ENCODE measurements at places on chromosomes 6 and 20.

DNA sequence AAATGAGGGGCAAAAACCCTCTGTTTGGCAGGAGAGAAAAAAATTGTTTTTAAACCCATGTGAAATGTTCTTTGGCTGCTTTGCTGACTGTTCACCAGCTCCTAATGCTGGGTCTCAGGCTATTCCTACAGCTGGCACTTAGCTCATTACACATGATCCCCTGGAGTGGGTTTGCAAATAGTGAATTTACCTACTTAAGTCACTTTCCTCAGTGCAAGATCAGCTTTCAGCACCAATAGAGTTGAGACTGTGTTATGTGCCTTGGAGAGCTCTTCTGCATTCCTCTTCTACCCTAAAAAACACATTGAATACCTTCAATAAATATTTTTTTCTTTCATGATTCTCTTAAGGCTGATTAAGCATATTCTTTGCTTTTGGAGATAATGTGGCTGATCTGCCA, 58.4 kb upstream of the PRDM1 start:
- DNase-seq: no peak

GRCh38 chr6:46367354-46368168, 123.7 kb downstream of the RCAN2 start:
- no peak for DNase-seq

DNA sequence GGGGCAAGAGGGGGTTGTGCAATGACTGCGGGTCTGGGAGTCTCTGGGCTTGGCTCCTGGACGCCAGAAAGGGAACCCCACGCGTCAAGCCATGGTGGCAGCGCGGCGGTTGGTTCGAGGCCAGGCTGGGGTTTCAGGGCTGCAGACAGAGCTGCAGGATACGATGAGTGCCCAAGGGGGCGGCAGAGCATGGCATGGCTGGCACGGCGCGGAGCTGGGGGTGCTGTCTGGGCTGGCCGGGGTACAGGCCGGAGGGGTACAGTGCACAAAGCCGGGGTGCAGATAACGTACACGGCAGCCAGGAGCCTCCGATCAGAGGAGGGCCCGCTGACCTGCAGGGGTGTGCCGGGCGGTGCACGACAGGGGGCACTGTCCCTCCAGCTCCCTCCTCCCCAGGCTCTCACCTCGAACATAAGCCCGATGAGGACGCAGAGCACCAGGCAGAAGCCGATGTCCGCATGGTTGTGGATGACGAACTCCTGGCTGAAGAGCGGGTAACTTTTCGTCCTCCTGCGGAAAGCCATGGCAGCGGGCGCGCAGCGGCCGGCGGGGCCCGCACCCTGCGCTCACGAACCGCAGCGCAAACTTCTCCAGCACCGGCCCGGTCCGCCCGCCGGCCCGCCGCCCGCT, 353 bp downstream of the TRAM2 start:
- peak; percentile 38 for DNase-seq

- no peak for DNase-seq
Observed at GRCh38 chr20:25288291-25289181, 40.7 kb downstream of the PYGB start.

GRCh38 chr20:5033566-5033965, 32.3 kb upstream of the SLC23A2 start:
- no peak for DNase-seq

DNA sequence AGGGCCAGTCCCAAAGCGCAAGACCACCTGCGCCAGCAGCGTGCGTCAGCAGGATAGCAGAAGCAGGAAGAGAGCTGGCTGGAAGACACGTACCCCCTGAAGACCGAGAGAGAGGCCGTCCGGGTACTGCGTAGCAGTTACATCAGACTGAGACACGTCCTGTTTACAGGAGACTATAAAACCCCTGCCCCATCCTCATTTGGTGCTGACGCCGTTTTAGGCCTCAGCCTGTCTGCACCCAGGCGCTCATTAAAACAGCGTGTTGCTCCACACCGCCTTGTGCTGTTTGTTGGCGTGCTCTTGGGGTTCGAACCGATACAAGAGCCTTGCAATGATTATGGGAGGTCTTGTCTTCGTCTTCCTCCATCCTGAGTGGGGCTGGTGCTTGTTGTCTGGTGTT, 31.8 kb upstream of the ULBP3 start:
- no peak for DNase-seq

DNA sequence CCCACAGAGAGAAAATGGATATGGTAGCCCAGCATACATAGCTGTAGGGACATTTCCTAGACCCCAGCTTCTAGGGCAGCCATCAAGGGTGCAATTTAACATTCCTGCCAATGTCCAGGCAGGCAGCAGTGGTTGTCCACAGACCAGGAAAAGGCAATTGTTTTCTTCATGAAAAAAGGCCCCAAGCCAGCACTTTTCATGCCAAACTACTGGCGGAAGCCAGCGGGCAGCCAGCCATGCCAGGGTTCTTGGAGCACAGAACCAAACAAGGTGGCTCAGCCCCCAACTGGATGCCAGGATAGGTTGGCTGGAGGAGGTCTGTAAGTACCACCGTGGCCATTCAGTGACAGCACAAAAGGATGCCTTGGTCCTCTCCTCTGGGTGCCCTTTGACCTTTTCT, 94.6 kb downstream of the BANF2 start:
- no peak for DNase-seq

DNA sequence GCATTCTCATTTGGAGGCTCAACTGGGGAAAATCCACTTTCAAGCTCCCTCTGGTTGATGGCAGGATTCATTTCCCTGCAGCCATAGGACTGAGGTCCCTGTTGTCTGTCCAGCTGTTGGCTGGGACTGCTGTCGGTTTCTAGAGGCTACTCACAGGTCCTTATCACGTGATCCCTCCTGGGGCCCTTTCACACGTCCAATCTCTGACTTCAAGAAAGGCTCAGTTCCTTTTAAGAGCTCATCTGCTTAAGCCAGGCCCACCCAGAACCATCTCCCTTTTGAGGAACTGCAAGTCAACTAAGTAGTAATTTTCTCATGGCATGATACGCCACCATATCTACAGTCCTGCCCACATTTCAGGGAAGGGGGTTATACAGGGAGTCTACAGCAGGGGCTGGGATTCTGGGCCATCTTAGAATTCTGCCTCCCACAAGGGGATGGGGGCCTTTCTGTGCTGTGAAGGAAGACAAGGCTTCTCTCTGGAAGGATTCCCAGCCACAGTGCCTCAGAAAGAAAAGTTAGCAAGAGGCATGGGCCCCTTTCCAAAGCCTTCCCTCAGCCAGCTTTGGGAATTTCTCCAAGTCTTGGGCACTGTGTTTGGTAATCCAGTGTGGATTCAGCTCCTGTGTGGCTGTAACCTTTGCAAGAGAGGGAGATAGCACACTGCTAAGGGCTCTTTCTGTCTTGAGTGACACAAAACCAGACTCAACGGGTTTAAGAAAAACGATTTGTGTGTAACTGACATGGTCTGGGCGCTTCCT, 66.4 kb downstream of the CTCFL start:
- no peak for DNase-seq

DNA sequence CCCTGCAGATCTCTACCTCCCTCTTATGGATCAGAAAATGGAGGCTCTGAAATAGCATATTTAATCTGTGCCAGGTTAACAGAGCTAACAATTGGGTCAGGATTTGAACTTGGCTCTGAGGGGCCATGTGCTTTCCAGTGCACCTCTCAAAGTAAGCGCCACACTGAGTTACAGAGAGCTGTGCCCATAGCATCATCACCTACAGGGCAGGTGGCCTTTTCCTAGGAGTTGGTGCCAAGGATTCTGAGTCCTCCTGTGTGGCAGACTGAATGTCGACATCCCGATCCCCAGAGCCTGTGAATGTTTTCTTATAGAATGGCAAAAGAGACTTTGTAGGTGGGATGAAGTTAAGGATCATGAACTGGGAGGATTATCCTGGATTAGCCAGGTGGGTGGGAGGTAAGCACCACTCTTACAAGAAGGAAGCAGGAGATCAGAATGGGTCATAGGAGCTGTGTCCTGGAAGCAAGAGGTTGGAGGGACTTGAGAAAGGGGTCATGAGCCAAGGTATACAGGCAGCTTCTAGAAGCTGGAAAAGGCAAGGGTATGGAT, 68.0 kb upstream of the TBC1D7 start:
- no peak for DNase-seq

DNA sequence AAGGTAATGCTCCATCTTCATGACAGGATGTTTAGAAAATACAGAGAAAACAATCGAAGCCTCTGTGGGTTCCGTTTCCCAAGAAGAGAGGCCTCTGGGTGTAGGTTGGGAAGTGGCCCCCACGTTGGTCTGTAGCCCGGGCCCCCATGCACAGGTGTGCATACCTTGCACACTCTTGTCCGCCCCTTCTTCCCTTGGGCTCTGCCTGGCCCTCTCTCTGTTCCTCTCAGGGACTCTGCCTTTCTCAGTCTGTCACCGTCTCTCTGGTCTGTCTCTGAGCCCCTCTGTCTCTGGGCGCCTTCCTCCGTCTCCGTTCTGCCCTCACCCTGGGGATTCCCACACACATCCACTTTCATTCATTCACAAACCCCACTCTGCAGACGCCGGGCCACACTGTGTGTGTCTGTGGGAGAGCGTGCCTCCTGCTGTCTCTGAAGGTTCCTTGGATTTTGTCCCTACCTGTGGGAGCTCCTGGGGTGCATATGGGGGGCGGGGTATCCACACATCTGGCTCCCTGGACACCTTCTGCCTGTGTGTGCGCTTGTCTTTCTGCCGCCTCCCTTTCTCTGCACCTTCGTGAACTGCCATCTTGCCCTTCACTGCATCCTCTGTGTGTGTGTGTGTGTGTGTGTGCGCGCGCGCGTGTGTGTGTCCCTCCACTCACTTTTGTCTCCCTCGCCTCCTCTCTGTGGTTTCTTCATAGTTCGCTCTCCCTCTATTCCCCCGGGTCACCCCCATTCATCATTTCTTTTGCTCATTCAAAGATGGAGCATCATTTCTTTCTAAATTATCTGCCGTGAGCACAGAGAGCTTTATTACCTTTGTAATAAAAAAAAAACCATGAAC, 75.3 kb downstream of the SRC start:
- DNase-seq: no peak

DNA sequence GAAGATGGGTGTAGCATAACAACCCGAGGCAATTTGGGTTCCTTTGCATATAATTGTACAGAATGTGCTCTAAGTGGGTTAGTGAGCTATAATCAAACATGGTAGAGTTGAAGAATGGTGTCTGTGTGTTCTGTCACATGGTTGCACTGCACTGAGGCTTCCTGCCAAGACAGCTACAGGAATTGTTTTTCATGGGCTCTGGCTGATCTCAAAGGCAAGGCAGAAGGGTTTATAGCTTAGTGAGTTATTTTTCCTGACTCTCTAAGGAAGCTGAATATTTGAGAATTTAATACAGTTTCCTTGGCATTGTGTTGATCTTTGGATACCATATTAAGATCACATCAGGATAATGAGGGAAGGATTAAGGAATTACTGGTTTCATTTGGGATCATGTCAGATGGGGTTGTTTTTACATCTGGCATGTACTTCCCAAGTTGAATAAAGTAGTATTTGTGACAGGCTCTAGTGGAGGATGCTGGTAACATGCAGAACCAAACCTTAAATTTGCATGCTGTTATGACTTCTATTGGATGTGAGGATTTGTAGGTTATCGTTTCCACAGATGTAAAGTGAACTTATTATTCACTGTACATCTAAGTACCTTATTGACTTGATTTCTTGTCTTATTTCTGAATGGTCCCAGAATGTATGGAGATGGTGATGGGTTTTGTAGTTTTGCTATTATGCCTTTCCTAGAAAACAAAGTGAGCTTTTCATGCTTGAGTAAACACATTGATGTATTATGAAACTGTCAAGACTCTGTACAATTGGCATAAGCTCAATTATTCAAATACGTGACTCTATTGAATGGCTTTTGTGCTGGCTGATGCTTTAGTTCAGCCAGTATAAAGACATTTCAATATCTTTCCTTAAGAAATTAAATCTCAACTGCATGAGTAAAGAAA, 43.3 kb downstream of the LRRC1 start:
- DNase-seq: no peak

DNA sequence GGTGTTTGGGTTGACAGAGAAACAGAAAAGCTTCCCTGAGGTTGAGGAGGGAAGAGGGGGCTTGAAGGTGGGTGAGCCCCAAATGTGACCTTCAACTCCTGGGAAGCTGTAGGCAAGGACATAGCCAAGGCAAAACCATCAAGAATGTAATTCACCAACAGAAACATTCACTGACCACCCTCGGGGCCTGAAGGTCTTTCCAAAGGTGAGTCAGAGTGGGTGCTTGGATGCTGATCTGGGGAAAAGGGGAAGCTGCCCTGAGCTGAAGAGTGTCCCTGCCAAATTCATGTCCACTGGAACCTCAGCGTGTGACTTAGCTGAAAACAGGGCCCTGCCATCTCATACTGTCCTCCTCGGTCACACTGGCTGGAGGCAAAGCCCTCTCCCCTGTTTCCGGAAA, 234.2 kb upstream of the SULF2 start:
- no peak for DNase-seq

- DNase-seq: no peak
Observed at GRCh38 chr6:166437661-166438060, 54.9 kb upstream of the MPC1 start.

GRCh38 chr6:168876956-168877355, 376.7 kb downstream of the THBS2 start:
- no peak for DNase-seq

- no peak for DNase-seq
Observed at GRCh38 chr6:63353286-63353630, 33.5 kb upstream of the LGSN start.

DNA sequence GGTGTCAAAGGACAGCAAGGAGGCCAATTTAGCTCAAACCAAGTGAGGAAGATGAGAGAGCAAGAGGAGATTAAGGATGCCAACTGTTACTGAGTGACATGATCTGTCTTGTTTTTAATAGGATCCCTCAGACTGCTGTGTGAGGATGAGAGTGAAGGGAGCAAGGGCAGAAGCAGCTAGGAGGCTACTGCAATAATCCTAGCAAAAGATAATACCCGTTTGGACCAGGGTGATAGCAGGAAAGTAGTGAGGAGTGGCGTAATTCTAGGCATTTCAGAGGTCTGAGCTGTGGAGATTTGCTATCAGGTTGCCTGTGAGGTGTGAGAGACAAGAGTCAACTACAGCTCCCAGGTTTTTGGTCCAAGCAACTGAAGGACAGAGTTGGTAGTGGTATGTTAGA, 14.7 kb downstream of the UBE2V1 start:
- DNase-seq: no peak

DNA sequence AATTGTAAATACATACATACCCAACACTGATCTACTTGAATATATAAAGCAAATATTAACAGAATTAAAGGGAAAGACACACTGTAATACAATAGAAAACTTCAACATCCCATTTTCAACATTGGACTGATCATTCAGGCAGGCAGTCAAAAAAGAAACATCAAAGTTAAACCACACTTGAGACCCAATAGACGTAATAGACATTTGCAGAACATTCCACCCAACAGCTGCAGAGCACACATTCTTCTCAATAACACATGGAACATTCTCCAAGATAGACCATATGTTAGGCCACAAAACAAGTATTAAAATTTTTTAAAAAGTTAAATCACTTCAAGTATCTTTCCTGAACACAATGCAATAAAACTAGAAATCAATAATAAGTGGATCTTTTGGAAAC, 698.2 kb downstream of the COL12A1 start:
- no peak for DNase-seq
